Epithelial cell of umbilical artery (primary cell): ENCODE measurements at places on chromosomes 13 and 19. TPM values are rescaled to one million over a fixed set of nuclear protein-coding genes. Genes with fewer than 3 reads are reported as not detected.

GPR18 gene
- not detected in 2 replicates for total RNA-seq

KIR3DL3 gene
- not detected in 2 replicates for total RNA-seq

SELENOV gene
- total RNA-seq: not detected in 2 replicates

SIGLEC12 gene
- total RNA-seq: not detected in 2 replicates

CCNA1 gene
- 14.6 and 55.2 TPM in 2 replicates for total RNA-seq

SLC15A1 gene
- total RNA-seq: under 0.01 TPM in 1 of 2 replicates, not detected in the other

TICAM1 gene
- 3.0 and 3.9 TPM in 2 replicates for total RNA-seq

HRC gene
- total RNA-seq: not detected in 2 replicates

CBY2 gene
- not detected in 2 replicates for total RNA-seq
